GF-D8 (cell line): ENCODE measurements at places on chromosomes 1 and 21.

- DNase-seq = no peak
These were observed 9.2 kb downstream of the RPS6KA1 start for GRCh38 chr1:26538480-26539412.

DNA sequence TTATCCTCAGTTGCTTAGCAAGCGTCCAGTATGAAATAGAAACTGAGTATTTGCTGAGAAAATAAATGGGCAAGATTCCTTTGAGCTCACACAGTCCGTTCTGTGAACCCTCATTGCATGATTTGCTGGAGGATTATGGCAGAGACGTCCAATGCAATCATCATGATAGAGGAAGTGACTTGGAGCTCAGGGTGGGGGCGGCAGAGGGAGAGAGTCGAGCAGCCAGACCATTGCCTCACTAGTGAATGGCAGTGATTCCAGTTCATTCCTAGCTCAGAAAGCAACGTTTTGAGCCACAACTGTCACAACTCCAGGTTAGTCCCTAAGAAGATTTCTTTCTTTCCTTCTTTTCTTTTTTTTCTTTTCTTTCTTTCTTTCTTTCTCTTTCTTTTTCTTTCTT lies 27.5 kb upstream of the COL9A2 start:
- DNase-seq = no peak

DNA sequence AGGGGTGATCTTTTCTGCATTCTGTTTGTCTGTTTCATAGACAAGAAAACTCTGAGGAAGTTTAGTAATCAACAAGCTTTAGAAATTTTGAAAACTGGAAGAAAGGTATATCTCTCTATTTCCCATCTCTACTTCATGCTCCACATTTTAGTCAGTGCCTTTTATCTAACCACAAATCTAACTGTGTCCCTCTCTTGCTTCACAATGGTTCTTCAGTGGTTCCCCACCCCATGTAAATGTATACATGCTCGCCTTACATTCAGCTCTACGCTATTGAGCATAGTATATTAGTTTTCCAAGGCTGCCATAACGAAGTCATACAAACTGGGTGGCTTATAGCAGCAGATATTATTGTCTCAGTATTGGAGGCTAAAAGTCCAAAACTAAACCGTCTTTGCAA lies 14.4 kb upstream of the SAMSN1 start:
- DNase-seq = peak; percentile 49

- DNase-seq = no peak
These were observed 82.3 kb downstream of the PGM1 start for GRCh38 chr1:63675420-63675931.

- DNase-seq = no peak
These were observed 168.4 kb upstream of the CACNA1E start for GRCh38 chr1:181314959-181315358.

- DNase-seq = no peak
These were observed 138.6 kb upstream of the JUN start for GRCh38 chr1:58922302-58923089.

DNA sequence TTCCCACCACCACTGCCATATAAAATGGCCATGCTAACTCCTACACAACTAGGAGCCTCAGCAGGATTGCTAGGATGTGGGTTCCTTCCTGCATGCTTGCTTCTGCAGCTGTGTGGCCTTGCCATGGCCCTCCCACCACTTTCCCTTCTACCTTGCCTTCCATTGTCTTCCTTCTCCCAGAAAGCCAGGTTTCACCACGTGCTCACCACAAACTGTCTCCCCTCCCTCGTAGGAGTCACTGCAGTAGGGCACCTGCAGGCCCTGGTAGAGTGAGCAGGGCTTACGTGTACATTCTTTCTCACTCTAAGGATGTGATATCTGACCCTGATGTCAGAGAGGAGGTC lies 3.7 kb downstream of the C1orf226 start:
- no peak for DNase-seq

GRCh38 chr1:54171606-54172005 lies 18.8 kb upstream of the CDCP2 start:
- no peak for DNase-seq

DNA sequence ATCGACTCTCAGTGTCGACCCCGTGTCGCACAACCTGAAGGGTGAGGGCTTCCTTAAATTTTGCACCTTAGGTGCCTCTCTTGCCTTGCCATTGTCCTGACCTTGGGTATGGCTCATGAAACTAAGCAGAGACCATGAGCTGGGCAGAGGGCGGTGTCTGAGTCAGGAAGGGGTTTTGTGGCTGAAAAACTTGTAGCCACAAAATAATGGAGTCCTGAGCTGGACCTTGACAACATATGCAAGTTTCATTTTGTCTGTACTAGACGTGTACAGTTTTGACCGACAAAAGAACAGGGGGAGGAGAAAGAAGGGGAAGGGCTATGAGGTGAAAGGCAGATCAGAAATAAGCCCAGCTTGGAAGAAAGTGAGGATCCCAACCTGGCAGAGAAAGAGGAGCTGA lies 8.3 kb upstream of the RUNX1 start:
- DNase-seq = no peak

GRCh38 chr1:188122646-188123045 lies 1293.9 kb downstream of the PLA2G4A start:
- DNase-seq = no peak

DNA sequence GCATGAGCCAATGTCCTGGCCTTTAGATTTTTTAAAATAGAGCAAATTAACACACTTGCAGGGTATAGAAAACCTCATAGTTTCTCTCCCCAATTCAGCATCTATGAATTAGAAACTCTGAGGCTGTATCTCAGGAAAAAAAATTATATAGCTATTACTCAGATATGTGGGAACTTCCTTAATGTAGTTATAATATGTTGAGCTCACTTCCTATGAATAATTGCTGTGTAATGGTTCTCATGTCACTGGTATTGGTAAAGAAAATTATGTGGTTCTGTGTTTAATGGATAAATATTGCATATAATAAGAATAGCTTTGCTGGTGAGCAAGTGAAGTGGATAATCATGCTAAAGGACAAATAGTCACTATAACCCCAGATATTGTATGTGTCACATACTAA lies 2019.8 kb downstream of the NCAM2 start:
- no peak for DNase-seq

DNA sequence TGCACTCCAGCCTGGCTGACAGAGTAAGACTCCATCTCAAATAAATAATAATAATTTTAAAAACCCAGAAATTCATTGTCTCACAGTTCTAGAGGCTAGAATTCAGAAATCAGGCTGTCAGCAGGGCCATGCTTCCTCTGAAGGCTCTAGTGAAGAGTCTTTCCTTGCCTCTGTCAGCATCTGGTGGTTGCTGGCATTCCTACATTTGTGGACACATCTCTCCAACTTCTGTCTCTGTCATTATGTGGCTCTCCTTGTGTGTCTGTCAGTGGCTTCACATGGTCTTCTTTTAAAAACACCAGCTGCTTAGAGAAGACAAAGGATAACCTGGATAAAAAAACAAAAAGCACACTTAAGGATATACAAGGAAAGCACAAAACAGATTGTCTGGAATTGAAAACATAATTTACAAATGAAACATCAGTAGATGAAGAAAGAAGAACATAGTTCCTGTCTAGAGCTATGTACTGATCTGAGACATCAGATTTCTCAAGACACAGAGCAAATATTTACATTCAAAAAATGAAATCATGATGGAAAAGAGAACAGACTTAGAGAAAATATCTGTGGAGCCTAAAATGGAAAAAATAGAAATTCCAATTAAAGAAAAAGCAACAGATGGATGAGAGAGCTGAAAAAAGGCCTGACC lies 32.7 kb upstream of the ASB17 start:
- DNase-seq = no peak

GRCh38 chr1:47840393-47841190 lies 156.6 kb downstream of the TRABD2B start:
- DNase-seq = no peak

DNA sequence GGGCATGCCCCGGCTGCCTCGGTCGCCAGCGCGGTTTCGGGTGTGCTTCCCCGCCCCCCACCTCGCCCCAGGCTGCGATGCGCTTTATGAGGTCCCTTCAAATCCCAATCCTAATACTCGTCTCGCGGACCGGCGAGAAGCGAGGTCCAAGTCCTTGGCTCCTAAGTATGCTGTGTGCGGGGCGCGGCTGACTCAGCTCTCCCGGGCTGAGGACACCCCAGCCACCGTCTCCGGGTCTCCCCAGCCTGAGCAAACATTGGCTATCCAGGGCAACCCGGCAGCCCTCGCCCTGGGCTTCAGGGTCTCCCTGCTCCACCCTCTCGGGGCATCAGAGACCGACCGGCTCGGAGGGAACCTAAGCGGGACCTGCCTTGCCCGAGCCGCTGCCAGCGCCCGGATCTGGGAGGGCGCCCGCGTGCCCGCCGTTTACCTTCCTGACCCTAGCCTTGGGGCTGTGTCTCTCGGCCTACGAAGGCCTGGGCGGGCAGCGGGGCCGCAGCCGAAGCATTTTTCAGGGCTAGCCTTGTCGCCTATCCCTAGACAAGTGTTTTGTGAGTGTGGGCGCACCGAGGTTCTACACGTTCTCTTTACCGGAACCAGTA lies 1.2 kb downstream of the ITPKB start:
- no peak for DNase-seq

- DNase-seq = no peak
These were observed 10.7 kb upstream of the CYYR1 start for GRCh38 chr21:26583769-26584168.

DNA sequence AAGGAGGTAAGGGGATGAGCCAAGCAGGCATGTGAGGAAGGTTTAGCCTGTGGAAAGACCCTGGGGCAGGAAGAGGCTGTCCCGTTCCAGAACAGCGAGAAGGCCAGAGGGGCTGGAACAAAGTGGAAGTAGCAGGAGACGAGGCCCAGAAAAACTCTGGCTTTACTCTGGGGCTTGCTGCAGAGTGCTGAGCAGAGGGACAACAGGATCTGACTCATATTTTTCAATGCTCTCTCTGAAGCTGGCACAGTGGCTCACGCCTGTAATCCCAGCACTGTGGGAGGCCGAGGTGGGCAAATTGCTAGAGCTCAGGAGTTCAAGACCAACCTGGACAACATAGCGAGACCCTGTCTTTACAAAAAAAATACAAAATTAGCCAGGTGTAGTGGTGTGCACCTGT lies 52.4 kb upstream of the PAX7 start:
- DNase-seq = no peak

GRCh38 chr1:64624218-64624713 lies 120.6 kb upstream of the RAVER2 start:
- DNase-seq = no peak

DNA sequence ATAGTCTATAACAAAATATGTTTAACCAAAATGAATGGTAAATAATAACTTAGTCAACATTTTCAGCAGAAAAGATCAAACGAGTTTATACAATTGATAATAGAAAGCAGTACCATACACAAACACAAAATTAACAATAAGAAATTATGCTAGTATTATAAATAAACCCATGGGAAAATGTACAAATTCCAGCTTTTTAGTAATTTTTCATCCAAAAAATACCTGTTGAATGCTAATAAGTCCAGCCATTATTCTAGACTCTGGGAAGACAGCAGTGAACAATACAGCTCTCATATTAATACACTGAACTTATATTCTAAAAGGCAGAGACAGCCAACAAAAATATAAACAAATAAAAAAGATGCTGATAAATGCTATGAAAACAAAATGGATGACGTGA lies 66.3 kb downstream of the AKT3 start:
- no peak for DNase-seq

- DNase-seq = no peak
These were observed 107.3 kb upstream of the ST6GALNAC5 start for GRCh38 chr1:76759950-76760349.

DNA sequence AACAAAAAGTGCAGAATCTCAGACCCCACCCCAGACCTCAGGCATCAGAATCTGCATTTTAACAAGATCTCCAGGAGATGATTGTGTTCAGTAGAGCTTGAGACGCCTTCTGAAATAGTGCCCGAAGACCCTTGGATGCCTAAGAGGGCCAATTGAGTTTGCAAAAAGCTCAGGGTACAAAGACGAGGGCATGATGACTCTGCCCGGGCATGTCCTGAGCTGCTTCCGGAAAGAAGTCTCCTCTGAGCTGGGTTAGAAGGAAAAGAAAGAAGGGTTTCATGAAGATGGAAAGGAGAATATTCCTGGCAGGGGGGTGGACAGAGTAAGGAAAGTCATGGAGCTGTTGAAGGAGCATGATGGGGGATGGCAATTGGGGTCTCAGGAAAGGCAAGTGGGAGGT lies 246.1 kb upstream of the TMEM51 start:
- no peak for DNase-seq

- no peak for DNase-seq
These were observed 13.0 kb downstream of the FMN2 start for GRCh38 chr1:240104672-240105071.

- DNase-seq = no peak
These were observed 65.3 kb upstream of the PSEN2 start for GRCh38 chr1:226804907-226805759.

DNA sequence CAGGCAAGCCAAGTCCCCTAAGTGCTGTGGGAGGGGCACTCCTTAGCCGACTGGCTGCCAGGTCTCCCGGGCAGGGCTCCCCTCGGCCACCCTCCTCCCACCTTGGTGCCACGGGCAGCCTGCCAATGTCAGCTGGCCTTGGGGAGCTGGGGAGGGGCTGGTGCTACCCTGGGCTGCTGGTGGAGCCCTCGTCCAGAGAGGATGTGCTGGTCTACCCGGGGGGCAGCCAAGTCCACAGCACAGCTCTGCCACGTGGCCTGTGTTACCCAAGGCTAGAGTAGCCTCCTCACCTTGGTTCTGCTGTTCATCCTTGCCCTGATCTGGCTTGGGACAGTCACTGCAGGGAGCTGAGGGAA lies 42.9 kb downstream of the CRYAA start:
- DNase-seq = no peak

DNA sequence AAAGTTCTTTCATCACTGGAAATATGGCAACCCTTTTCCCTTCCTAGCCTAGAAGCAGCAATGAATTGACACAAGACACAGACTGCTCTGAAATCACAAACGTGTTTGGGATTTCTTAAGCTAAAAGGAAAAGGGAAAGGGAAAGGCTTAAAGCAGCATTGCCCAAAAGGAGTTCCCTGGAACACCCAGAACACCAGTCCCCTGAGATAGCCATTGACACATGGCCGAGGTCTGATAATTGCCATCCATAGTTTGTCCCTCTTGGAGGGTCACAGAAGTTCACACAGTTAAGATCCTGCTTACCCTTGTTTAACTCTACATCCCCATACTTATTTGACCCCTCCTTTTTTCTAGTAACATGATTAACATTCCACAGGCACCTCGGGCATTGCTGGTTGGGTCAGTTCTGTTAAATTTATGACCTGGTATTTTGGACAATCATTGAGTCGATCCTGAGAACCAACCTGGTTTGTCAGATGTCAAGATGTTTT lies 72.9 kb downstream of the ZNF281 start:
- no peak for DNase-seq

DNA sequence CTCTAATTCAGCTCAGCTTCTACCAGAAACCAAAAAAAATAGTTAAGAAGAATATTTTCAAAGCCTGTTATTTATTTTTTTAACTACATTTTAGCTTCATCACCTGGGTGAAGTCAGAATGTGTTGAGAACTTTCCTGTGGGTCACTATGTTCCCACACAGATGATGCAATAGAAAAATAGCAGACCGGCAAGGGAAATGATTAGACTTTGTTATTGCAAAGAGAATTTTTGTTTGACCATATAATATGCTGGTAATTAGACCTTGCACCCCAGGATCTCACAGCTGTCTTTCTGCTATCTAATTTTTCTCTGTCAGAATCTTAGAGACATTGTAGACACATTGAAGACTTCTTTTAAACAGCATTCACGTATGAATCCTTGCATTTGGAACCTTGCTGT lies 299.3 kb downstream of the TBX15 start:
- DNase-seq = no peak
